ENCODE measurements at places on chromosomes 6 and 20.

GRCh38 chr6:109690373-109690736 lies 647 bp downstream of the AK9 start:
- DNase-seq = peak; percentile 54

GRCh38 chr6:157946053-157946617 lies 35.5 kb upstream of the SYNJ2 start:
- no peak for DNase-seq

DNA sequence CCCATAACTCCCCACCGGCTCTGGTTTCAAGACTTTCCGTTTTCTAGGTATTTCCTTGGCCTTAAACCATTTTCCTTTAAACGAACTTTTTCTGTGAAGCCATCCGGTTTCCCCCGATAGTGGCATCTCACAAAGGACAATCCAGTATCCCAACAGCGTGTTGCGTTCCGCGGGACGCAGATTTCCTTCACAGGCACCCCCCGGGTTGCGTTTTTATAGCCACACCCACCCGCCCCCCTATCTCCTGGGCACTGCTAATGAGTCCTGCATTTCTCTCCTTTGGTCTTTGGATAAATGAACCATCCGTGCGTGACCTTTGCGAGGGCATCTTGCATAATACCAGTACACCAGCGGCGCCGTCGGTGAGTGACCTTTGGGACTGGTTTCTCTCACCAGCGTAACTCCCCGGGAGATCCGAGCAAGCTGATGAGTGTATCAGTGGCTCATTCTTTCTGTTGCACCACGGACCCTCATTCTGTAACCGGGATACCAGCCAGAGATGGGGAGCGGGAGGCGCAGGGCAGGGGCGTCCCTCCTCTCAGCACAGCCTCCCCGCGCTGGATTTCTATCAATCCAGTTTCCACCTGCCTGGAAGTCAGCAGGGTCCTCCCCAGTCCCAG lies 586 bp upstream of the NQO2 start:
- no peak for DNase-seq

DNA sequence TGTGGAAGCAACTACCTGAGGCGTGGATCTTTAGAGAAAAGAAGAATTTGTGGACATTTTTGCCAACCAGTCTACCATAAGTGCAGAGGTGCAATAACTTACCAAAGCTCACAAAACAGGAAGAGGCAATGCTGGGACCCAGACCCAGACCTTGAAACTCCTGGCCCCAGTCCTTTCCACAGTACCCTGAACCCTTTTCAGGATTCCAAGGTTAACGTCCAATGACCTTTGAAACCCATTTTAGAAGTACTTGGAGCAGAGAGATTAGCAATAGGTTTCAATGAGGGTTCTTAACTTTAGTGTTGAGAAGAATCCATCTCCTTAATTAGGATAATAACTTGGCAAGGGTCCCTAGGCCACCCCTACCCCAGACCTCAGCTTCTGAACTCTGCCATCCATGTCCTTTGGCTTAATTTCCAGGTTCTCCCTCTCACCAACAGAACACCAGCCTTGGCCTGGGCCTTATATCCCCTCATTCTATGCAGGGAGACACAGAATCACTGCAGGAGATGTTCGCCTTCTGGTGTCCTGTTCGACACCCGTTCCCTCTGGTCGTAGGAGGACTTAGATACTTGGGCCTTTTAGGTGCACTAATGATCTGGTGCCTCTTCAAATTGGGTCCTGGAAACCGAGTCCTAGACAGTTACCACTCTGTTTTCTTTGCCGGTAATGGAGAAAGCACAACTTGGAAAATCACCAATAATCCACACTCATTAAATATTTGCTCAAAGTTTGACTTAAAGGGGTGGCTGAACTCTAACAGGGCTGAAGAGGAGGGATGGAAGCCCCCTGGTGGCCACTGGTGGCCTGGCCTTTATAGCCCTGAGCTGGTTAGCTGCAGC lies 40.6 kb downstream of the ISM1 start:
- peak; percentile 49 for DNase-seq

DNA sequence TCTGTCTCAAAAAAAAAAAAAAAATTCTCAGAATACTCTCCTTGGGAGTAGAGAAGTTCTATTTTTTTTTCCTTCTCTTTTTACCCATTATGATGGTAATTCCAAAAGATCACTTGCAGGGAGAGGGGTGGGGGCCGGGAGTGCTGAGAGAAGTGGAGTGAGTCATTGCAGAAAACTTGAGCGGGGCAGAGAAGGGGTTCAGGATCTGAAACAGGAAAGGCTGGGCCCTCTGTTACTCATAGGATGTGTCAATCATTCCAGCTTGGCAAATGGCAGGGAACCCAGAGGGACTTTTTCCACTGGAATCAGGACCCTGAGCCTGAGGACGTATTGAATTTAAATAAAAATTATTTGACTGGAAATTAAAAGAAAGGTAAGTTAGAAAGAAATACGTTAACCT lies 111.4 kb upstream of the ARMC2 start:
- no peak for DNase-seq

GRCh38 chr20:7601431-7601830 lies 338.8 kb downstream of the HAO1 start:
- DNase-seq = no peak

- DNase-seq = peak; percentile 96
Measured at GRCh38 chr20:44210406-44211176, at the start of gene OSER1. Gene OSER1, minus strand, starts transcription at chr20:44210771. Its CDS starts 3,814 bp downstream, at chr20:44206957.

- DNase-seq = no peak
Measured at GRCh38 chr6:42269974-42270510, 52.4 kb upstream of the MRPS10 start.

- DNase-seq = no peak
Measured at GRCh38 chr20:38880952-38881735, 45.1 kb upstream of the FAM83D start.

GRCh38 chr6:45714741-45715507 lies 300.7 kb downstream of the CLIC5 start:
- DNase-seq = peak; percentile 45

DNA sequence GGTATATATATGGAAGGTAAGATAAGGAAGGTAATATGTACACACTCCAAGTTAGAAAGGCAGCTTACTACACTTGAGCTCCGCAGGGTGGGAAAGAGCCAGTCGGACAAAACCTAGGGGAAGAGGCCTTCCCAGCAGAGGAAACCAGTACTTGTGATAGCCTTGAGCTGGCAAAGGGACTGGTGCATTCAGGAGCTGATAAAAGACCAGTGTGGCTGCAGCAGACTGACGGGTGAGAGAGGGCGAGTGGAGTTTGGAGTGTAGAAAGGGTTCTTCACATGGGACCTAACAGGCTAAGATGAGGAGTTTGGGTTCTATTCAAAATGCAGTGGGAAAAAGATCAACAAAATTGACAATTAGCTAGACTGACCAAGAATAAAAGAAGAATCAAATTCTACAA lies 49.3 kb upstream of the KIF13A start:
- no peak for DNase-seq

DNA sequence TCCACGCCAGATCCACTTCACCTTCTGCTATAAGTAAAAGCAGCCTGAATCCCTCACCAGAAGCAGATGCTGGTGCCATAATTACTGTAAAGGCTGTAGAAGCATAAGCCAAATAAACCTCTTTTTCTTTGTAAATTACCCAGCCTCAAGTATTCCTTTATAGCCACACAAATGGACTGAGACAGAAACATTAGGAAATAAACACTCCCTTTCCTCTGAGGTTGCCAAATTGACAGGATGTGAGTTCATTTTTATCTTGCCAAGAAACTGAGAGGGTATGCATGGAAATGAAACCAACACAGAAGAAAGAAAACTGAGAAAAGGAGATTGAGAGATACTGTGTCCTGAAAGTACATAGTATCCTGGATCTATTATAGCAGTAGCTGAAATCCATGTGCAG lies 481.2 kb downstream of the HAO1 start:
- no peak for DNase-seq

GRCh38 chr6:167499161-167499660 lies 174.3 kb downstream of the TTLL2 start:
- no peak for DNase-seq

DNA sequence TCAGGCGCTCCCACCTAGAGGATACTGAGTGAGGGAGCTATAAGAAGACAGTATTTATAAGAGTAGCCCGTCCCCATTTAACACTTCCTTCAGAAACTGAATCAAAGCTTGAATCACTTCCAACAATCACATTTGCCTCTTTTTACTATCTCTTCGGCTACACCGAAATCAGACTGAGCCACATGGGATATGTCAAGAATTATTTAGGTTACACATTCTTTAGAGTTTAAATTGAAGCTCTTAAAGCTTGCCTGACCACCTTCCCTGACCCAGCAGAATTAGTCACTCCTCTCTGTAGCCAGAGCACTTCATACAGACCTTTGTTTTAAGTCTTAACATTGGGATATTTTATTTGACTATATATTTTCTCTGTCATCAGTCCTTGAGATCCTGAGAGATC lies 163.7 kb downstream of the MAFB start:
- DNase-seq = no peak

- DNase-seq = no peak
Measured at GRCh38 chr6:142857233-142857761, 87.7 kb downstream of the HIVEP2 start.

GRCh38 chr6:160912411-160912810 lies 79.2 kb upstream of the MAP3K4 start:
- DNase-seq = no peak

GRCh38 chr20:44309763-44310663 lies 989 bp downstream of the FITM2 start:
- DNase-seq = no peak

DNA sequence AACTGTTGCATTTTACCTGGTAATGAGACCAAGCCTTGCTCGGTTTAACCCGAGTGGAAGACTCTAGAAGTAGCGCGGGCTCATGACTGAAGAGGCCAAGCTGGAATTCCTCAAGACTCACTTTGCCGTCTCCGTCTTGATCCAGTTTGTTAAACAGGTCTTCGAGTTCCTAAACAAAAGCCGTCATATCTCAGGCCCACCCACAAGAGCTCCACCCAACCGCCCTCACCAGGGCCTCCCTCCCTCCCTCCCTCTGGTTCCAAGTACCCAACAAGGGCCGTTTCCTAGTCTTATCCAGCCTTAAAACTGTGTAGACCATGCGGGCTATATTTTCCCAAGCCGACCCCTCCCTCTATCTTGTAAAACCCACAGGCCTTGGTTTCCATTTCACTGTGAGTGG lies 81.4 kb downstream of the NINL start:
- no peak for DNase-seq

DNA sequence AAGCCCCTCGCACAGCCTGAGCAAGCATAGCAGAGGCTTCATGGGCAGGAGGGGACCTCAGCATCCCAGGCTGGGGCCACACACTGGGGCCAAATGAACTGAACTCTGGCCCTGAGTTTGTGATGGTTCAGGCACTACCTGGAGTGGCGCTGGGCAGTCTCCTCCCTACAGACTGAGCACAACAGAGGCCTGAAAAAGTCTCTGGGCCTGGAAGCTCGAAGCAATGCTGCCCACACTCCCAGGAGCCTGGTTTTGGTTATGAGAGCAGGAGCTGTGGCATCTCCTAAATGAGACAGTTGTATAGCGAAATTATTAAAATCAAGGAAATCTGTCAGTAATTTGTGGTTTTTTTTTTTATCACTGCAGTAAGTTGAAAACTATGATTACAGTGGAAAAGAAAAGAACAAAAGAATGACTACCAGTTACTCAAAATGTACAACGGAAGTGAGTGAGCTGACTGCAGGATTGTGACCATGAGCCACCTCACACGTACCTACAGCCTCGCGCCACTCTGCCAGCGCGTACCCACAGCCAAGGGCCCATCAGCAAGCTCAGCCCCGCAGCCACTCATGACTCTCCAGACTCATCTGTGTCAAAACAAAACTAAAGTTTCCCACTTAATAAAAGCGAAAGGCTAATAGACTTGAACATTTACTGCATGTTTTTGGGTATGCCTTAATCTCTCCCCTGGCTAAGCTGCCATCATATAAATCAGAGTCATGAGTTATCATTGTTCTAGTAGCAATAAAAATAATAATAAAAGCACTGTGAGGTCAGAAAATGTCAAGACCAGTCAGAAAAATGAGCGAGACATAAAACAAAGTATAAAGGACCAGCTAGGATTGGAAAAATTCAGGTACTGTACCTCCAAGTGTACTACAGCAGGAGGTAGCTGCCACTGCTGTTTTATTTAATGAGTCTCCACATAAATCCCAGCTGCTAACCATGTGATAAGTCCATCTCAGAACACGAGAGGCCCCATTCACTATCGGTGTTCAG lies 177.0 kb downstream of the FOXC1 start:
- DNase-seq = no peak

DNA sequence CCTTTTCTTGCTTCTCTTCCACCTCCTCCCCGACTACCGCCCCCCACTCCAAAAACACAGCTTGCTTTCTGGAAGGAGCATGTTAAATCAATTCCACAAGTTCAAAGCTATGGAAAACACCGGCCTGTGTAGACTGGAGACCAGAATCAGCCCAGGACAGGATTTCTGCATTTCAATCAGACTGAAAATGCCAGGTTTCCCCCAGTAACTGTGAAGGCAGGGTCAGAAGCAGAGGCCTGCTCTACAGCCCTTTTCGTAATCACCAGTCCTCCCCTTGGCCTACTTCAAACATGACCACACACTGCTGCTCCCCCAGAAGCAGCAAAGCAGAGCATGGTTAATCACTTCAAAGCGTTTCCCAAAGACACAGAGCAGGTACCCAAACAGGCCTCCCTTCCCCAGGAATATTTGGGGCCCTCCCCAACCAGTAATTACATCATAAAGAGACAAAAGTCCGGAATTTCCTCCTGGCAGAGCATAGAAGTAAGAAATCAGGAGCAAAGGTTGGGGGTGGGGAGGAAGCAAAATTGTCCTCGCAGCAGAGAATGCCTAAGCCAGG lies 38.4 kb downstream of the ZMYND8 start:
- no peak for DNase-seq

DNA sequence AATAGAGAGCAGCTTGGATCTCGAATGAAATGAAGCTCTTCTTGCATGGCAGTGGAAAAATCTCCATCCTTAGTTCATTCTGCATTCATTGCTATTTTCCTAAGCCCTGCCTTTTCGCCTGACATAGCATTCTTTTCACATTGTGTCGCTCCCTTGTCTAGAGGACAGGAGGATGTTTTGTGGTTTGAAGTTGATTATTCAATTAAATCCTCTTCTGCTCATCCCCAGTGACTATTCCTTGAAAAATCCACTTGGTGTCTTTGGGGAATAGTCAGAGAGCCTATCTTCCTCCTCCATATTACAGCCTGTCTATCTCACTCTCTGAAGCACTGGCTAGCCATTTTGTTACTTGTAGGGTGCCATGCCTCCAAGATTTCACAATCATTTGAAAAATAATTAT lies 161.2 kb downstream of the KLHL32 start:
- no peak for DNase-seq

DNA sequence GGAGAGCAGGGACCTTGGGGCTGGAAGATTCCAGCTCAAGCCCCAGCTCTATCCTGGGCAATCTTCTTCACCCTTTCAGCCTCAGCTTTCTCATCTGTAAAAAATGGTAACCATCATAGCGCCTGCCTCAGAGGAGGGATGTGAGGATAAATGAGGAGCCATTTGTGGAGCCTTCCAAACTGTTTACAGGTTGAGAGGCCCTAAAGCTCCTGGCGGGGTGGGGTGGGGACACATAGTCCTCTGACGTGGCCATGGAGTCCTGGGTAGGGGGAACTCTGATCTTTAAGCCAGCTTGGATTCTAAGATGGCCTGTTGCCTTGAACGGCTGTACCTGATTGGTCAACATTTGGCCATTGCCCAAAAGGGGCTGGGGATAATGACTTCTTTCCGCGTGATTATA lies 111.1 kb downstream of the TOX2 start:
- DNase-seq = no peak

- DNase-seq = no peak
Measured at GRCh38 chr6:53240139-53240538, 91.5 kb upstream of the GCM1 start.

GRCh38 chr20:3745686-3746173 lies 13.2 kb downstream of the HSPA12B start:
- no peak for DNase-seq

Data from activated CD4-positive, alpha-beta T cell treated with anti-CD3 and anti-CD28 coated beads for 24 hours (primary cell).